Effector CD4-positive, alpha-beta T cell (primary cell): ENCODE measurements at places on chromosomes 1 and 21.

GRCh38 chr1:36847186-36847585 is 187.1 kb downstream of the GRIK3 start:
- DNase-seq = no peak

- no peak for DNase-seq
These were observed 7.7 kb upstream of the CD5L start for GRCh38 chr1:157849229-157849875.

DNA sequence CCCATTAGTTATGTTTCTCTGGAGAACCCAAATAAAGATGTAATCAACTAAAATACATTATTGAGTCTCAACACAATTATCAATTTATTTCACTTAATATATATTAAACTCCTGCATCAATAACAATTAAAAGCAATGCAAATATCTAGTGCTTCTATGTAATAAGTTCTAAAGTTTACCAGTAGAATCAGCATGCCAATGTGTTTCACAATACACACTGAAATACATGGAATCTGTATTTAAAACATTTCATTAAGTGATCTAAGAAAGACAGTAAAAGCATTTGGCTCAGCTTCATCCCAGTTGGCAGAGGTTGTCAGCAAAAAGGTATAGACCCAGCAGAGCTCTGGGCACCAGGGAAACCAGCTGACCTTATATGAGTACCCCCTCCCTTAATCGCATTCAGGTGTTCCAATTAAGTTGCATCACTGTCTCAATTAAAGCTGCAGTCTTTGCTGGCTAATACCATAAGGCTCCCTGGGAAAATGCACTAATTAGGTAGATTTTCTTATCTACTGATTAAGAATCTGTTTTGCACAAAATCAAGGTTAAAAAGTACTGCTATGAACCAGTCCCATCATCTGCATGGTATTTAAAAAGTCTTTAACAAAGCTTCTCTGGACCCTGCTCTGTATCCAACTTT is 63.1 kb downstream of the NIBAN1 start:
- DNase-seq = no peak

DNA sequence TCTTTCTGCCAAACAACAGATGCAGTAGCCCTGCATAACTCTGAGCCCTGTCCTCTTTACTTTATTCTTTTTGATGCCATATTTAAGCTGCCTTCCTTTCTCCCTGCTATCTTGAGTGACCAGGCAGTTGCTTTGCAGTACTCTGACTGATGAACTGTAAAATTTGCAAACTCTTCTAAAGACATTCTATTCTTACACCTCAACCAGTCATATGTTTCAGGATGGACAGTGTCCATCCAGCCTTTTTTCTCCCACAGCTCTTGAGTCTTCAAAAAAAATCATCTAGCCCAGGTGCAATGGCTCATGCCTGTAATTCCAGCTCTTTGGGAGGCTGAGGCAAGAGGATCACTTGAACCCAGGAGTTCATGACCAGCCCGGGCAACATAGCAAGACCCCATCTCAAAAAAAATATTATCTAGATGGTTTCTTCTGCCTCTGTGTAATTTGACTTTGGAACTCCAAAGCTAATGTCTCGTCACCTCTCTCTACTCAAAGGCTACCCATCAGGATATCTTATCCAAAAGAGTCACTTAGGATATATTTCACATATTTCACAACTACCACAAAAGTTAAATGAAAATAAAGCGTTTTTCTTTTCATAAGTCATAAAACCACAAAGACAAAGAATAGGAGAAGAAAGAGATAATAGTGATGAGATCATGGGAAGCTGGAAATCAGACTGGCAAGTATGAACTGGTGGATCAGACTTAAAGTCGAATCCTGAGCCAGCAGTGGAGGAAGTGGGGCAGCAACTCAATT is 54.6 kb upstream of the IPO9 start:
- no peak for DNase-seq

- DNase-seq = no peak
These were observed 30.0 kb downstream of the CDK18 start for GRCh38 chr1:205534444-205534985.

DNA sequence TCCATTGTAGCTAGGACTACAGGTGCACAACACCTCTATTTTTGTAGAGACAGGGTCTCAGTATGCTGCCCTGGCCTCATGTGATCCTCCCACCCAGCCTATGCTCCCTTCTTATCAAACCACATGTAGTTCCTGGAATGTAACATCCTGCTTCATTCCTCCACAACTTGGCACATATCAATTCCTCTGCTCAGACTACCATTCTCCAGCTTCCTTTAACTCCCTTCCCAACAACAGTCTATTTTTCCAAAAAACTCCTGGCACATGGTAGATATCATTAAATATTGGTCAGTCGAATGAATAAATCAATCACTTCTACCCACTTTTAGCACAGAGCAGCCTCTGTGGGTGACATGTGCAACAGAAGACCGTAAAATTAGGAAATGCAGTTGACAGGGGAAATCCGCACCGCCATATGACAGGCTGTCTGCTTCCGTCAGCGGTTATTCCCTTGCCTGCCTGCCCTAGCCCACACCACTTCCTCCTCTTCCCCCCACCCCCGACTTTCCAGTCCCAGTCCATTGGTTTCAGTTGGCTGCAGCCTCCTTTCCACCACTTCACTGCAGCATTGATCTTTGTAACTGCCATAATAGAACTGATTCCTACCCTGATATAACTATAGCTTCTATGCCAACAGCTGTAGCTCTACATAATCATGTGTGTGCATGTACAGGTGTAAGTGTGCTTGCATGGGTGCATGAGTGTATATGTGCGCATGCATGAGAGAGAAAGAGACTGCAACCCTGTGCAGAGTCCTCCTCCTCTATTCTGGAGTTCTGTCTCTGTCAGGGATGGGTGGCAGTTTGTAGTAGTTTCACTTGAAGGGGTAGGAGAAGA is 6.8 kb upstream of the AKR1A1 start:
- DNase-seq = peak; percentile 67

DNA sequence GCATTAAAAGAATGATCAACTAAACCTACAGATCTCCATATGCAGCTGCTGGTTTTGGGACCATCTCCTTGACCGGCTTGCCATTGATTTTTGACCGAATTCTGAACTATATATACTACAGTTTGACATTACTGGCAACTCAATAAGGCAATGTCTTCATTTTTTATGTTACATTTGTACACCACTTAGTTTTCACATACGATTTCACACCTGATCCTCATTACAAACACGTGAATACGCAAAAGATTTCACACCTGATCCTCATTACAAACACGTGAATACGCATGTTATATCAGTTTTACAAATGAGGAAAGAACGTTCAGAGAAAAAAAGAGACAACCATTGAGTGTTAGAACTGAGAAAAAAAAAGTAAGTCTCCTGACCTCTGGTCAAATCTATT is 1.1 kb downstream of the SASS6 start:
- no peak for DNase-seq

DNA sequence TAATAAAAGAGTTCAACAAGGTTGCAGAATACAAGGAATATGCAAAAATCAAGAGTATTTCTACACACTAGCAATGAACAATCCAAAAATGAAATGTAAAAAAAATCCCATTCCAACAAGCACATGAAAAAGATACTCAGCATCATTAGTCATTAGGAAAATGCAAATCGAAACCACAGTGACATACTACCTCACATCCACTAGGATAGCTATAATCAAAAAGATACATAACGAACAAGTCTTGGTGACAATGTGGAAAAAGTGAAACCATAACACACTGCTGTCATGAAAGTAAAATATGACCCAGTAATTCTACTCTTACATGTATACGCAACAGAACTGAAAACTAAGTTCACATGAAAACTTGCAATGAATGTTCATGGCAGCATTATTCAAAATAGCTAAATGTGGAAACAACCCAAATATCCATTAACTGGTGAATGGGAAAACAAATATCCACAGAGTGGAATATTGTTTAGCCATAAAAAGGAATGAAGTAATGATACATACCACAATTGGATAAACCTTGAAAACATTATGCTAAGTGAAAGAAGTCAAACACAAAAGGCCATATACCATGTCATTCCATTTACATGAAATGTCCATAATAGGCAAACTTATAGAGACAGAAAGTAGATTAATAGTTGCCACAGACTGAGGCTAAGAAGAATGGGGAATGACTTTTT is 34.3 kb downstream of the PIK3R3 start:
- no peak for DNase-seq
